NCI-H1694 treated with DMSO at 0.1 percent for 48 hours (cell line): ENCODE measurements at places on chromosomes 1 and 21.

DNA sequence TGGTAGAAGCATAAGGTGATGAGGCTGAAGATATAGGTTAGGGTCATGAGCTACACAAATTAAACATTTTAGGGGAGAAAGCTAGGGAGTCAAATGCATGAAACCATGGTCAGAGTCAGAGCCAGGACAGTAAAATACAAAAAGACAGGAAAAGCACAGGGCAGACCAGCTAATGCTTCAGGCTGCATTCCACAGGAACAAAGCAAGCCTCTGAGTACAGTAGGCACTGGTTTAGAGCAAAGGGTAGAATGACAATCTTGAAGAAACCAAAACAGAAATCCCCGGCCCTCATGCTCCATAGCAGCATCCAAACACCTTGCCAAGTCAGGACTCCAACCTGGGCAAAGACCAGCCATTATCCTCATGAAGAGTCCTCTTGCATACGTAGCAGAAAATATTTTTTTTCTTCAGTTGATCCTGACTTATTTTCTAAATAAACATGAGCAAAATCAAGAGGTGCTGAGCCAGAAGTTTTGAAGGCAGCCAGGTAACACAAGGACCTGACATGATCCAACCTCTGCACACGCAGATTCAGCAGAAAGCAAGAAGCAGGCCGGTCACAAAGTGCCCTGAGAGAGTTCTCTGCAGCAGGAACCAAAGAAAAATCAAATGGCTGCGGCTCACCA is 273.1 kb downstream of the TTLL7 start:
- no peak for DNase-seq

DNA sequence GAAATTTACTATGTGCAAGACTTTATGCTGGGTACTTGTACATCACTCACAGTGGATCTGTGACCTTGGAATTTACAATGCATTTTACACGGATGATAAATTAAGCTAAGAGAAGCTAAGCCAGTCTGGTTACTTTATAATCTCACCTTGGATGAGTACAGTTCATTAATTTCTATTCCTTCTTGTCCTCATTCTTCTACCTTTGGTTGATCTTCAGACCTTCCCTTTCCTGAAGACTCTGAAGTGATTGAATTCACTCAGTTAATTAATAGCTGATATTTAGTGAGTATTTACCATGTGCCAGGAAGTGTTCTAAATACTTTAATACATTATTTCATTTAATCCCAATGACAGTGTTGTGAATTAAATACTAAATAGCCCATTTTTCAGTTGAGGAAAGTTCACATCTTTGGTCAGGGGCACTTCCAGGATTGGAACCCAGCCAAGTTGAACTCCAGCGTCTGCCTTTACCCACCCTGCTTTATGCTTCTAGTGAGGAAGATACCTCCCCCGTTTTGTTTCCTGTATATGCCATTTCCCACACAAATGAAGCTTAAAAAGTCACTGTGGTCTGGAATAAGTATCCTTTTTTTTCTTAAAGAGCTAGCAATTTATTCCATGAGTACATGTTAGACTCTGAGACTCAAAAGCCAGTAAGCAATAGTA is 146.6 kb downstream of the TLR5 start:
- no peak for DNase-seq

- DNase-seq: peak; percentile 39
Observed at GRCh38 chr1:21232044-21232443, 55.3 kb upstream of the EIF4G3 start.

GRCh38 chr1:226563666-226564065 is 15.1 kb downstream of the STUM start:
- DNase-seq: no peak

GRCh38 chr1:205382561-205382960 is 25.8 kb upstream of the KLHDC8A start:
- no peak for DNase-seq

DNA sequence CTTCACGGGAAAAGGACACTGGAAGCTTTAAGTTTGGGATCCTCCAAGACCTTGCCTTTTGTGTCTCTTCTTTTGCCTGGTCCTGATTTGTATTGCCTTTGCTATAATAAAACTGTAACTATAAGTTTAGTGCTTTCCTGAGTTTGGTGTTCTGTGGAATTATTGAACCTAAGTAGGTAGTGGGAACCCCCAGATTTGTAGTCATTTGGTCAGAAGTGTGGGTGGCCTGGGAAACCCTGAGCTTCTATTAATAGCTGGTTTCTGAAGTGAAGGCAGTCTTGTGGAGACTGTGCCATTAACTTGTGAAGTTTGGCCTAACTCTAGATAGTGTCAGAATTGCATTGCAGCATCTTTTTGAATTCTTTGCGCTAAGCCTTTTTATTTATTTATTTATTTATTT is 6.8 kb upstream of the MYCL start:
- no peak for DNase-seq

- no peak for DNase-seq
Observed at GRCh38 chr21:33015756-33016155, 10.0 kb upstream of the OLIG2 start.

DNA sequence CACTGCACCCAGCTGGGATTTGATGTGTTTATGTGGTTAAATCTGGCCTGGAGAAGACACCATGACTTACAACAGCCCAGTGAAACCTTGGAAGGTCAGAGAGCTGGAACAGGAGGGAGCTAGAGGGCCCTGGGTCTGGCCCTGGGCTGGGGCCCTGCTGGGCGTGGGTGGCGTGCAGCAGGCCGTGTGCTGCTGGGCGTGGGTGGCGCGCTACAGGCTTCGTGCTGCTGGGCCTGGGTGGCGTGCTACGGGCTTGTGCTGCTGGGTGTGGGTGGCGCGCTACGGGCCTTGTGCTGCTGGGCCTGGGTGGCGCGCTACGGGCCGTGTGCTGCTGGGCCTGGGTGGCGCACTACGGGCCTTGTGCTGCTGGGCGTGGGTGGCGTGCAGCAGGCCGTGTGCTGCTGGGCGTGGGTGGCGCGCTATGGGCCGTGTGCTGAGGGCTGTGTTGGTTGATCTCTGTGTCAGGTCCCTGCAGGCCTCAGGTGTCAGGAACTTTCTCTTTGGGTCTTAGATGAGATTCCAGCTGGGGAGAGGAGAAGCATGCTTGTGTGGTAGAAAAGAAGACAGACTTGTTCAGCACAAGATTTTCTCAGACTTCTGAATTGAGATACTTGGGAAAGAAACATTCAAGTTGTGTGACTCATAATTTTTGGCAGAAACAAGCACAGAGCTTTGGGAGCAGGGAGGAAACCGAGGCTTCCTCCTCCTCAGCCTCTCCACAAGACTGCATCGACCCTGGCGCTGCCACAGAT is 66.0 kb downstream of the COL18A1 start:
- DNase-seq: no peak

DNA sequence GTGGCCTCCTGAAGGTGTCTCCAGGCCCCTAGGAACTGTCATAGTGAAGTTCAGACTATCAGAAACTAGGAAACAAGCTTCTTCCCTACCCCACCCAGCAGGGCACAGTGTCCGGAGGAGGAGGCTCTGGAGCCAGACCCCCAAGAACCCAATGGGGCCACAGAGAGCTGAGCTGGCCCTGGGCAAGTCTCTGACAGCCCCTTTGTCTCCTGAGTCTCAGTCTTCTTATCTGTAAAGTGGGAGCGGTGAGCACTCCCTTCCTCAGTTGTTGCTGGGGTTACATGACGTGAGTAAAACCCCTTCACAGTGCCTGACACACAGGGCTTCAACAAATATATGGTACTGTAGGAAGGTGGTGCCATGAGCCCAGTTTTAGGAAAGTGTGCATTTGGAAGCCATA is 675.8 kb downstream of the MATN1 start:
- DNase-seq: no peak

DNA sequence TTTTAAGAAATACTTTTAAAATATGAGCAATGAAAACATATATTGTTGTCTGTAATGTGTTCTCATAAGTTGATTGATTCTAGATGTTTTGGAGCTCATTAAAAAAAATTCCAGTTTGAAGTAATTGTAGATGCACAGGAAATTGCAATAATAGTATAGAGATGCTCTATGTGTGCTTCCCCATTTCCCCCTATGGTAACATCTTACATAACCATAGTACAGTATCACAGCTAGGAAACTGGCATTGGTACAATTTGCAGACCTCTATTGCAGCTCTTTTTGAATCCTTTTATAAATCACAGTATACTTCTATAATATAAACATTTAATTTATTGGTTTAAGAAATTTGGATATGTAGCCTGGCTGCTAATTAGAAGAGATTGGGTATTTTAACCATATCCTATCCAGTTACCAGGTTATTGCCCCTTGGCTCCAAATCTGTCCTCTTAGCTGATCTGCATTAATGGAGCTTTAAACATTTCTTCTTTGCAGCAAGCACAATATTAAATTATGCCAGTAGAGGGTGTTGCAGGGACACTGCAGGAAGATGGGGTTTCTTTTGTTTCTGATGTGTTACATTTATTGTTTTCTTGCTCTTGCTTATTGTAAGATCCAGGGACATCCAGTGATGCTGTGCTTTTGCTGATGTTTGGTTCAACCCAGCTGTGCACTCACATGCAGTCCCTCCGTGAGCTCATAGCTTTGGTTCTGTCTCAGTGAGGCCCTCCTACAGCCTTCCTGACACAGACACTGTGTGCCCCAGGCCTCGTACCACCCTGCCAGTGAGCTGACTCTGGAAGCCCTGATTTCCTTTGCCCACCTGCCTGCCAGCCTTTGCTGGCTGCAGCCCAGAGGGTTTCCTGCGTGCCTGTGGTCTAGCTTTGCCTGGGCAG is 103.3 kb downstream of the RABGAP1L start:
- peak; percentile 81 for DNase-seq

DNA sequence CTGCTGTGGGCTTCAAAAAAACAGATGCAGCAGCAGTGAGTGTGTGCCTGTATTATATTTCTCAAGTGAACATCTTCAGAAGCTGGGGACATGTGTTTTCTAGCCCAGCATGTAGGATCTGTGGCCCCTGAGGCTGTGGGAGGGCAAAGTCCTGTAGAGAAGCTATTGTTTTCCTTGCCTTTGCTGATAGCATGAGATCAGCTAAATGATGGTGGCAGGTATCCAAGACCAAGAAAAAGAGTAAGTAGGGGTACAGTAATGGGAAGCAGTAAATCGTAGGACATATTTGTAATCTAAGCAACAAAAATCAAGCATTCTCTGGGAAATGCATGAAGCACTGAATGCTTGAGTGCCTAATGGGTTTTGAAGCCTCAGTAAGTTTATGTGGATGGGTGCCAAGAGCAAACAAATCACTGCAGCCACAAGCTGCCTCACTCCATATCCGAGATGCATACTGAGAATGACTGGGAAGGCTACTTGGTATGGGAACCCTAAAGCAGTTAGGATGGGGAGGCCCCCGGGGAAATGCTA is 98.3 kb downstream of the CD58 start:
- DNase-seq: no peak

DNA sequence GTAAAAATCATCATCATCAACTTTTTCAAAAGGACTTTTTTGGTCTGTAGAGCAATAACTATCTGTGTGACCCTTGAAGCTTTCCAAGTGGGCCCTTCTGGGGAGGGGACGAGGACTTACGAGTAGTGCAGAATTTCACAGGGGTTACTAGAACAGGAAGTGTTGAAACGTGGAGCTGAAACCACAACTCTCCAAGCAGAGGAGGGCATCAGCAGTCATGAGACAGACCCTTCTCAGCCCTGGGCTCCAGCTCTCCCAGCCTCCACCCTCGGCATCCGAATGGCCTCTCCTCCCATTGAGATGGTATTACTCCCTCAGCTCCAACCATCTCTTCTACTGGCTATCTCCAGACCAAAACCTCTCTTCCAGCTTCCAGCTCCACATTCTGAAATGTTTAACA is 3.6 kb downstream of the FAM89A start:
- DNase-seq: no peak

DNA sequence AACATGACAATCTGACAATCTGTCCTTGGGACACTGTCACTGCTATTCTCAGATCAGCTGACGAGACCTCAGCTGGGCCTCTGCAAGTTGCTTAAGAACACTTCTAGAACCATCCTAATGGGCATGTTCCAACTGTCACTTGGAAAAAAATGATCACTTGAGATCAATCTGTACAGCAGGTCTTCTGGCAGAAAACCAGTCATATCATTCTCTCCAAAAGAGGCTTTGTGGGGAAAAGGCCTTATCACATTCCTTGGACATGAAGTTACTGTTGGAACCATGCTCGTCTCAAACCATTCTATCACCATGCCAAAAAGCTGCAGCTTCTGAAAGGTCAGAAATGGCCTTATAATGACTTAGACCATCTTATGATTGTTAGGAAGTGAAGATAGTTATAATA is 744.2 kb downstream of the USP25 start:
- DNase-seq: no peak

DNA sequence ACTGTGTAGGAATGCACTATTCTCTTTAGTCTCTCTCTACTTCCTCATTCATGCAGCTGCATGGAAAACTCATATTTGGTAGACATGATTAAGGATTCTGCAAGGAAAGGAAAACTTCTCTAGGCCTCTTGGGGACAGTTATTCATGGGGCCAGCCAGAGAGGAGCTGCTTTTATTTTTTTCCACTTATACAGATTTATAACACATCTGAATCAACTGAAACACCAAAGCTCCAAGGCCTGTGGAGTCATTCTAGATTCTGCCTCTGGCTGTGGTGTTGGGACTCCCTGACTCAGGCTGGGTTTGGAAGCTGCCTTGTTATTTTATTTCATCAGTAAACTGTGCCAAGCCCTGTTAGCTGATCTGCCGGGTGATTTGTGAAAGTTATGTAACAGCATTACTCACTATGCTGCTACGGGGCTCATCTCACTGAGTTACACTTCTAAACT is 83.9 kb upstream of the EDEM3 start:
- no peak for DNase-seq

DNA sequence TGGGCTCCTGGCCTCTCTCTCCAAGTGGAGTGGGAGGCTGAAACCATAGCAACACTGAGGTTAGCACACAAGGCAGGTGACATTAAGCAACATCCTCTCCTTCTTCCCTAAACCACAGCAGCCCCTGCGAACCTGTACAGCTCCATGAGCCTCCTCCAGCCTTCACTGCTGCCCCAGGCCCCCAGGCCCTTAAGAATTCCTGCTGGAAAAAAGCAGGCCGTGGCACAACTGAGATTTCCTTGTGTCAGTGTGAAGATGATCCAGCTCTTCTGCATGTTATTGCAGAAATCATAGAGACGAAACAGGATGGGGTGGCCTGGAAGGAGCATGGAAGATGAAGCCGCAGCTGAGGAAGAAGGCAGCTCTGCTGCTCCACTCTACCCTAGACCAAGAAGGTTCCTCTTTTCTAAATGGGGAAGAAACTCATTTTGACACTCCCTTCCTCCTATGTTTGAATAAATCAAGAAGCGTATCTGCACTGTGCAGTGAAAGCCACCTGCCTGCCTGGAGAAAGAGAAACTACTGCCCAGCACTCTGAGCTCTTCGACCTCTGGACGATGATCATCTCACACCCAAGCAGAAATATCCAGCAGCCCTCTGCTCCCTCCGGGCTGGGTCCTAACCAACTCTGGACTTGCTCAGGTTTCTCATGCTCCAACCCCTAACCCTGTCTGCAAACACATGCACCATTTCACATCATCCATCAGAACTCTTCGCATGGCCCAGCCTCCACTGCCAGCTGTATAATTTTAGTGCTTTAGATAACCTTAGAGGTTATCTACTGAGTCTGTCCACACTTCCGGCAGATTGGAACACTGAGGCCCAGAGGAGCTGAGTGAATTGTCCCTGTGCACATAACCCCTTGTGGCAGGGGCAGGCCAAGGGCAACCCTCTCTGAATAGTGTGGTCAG is 20.7 kb downstream of the SH3BP5L start:
- no peak for DNase-seq

- no peak for DNase-seq
Observed at GRCh38 chr1:42786097-42786496, 1.3 kb downstream of the TMEM269 start.
